Thymus (tissue), 14 donors: ENCODE measurements at places on chromosomes 4 and X. TPM values are rescaled to one million over a fixed set of nuclear protein-coding genes. Genes with fewer than 3 reads are reported as not detected.

- no peak for DNase-seq
Measured at GRCh38 chr4:123278755-123279154, 117.8 kb upstream of the SPRY1 start.

- DNase-seq: no peak
Measured at GRCh38 chr4:763922-764321, 58.3 kb downstream of the PCGF3 start.

DNA sequence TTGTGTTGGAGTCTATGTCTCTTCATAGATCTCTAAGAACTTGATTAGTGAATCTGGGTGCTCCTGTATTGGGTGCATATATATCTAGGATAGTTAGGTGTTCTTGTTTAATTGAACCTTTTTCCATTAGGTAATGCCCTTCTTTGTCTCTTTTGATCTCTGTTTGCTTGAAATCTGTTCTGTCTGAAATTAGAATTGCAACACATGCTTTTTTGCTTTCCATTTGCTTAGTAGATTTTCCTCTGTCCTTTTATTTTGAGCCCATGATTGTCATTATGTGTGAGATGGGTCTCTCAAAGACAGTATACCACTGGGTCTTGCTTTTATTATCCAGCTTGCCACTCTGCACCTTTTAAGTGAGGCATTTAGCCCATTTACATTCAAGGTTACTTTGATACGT is 79.1 kb upstream of the APOOL start:
- DNase-seq: no peak

DNA sequence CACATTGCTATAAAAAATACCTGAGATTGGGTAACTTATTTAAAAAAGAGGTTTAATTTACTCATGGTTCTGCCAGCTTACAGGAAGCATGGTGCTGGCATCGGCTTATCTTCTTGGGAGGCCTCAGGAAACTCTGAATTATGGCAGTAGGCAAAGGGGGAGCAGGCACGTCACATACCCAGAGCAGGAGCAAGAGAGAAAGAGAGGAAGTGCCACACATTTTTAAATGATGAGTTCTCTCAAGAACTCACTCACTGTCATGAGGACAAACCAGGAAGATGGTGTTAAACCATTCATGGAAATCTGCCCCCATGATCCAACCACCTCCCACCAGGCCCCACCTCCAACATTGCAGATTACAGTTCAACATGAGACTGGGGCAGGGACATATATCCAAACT is 10.0 kb upstream of the AFF1 start:
- DNase-seq: no peak

DNA sequence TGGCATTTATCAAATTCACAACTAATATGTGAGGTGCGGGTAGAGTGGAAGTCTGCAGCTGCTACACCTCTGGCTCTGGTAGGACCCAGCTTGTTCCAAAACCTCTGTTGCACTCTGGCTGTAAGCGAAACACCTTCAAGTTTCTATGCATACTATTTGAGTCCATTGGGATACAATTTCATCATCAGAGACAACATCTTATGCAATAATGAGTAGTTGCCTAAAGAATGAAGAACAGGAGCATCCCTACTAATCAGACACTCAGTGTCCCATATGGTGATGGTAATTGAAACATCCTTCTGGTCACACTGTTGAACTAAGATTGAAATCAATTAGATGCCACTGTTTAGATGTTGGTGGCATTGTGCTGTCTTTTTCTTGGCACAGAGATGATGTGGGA is 178.4 kb downstream of the MGST2 start:
- DNase-seq: no peak

DNA sequence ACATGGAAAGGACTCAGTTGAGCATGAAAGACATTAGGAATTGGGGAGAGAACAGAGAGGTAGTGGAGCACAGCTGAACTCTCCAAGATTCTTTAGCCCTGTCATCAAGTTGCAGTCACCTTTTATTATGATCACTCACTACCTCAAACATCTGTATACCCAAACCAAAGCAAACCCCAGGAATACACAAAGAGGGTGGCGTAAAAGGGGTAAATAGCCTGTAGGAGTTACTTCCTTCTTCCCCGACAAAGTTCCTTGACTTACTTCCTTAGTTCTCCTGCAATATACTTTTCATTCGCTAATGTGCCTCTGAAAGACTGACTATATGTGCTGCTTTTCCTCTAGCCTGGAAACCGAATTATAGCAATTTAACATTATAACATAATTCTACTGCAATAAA is 159.9 kb downstream of the SPRY1 start:
- no peak for DNase-seq

DNA sequence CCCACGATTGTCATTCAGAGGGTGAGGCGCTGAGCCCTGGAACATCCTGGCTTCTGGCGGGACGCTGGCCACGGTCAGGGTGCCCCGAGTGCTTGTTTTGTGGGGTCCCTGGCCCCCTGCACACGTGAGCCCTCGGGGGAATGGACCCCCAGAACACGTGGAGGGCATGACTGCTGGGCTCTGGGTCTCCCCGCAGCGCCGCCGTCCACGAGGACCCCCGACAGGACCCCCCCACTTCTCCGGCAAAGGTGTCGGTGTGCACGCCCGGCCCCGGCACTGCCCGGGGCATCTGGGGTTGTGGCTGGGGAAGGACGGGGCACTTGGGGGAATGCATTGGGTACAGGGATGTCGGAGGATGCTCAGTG is 13.9 kb upstream of the GTPBP6 start:
- DNase-seq: no peak

- no peak for DNase-seq
Measured at GRCh38 chrX:136260776-136261175, 9.6 kb upstream of the MAP7D3 start.

GRCh38 chr4:88583631-88584470 is 8.4 kb upstream of the HERC3 start:
- DNase-seq: no peak

GRCh38 chr4:18749391-18749790 is 727.8 kb upstream of the LCORL start:
- DNase-seq: no peak

GRCh38 chr4:84362896-84363655 is 136.0 kb downstream of the NKX6-1 start:
- DNase-seq: no peak

- DNase-seq: no peak
Measured at GRCh38 chr4:72107456-72107855, 75.7 kb downstream of the NPFFR2 start.

GRCh38 chr4:37922328-37922727 is 31.4 kb downstream of the TBC1D1 start:
- no peak for DNase-seq

DNA sequence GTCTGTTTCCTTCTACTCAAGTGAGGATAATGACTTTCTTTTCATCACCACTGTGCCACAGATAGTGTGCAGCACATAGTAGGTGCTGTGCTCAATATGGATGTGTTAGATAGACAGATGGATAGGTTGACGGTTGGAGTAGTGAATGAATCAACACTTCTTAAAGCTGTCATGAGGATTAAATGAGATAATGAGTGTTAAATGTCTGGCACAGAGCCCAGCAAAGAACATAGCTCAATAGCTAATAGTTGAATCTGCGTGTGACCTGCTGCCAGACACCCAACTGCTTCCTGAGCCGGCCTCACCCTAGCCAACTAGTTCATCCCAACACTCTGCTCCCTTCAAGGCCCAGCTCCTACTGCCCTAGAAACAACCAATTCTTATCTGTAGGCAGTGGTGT is 67.7 kb upstream of the PJA1 start:
- DNase-seq: no peak

GRCh38 chr4:156118507-156119220 is 165.0 kb upstream of the CTSO start:
- DNase-seq: no peak

The SPOCK3 gene
- 1.2 TPM for total RNA-seq

The DNAAF6 gene
- total RNA-seq: 0.05 TPM

The PHEX gene
- total RNA-seq: 0.66 TPM

The CRLF2 gene
- total RNA-seq: 0.28 TPM

The SH3RF1 gene
- 2.0 TPM for total RNA-seq
